ENCODE measurements at places on chromosomes 13 and 19. TPM values are rescaled to one million over a fixed set of nuclear protein-coding genes. Genes with fewer than 3 reads are reported as not detected.

DNA sequence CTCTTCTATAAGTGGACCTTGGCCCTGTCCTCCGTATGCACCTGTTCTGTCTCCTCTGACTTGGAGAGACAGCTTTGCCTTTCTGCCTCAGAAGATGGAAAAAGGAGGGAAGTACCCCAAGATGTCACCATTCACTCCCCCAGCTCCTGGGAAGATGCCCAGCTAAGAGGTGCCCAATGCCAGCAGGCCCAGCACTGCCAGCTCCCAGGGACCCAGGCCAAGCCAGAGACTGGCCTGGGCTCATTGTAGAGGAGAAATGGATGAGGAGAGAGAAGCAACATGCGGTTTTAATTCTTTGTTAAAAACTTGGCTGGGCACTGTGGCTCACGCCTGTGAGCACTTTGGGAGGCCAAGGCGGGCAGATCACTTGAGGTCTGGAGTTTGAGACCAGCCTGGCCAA is 111.5 kb upstream of the ZNF507 start:
- no peak for DNase-seq

DNA sequence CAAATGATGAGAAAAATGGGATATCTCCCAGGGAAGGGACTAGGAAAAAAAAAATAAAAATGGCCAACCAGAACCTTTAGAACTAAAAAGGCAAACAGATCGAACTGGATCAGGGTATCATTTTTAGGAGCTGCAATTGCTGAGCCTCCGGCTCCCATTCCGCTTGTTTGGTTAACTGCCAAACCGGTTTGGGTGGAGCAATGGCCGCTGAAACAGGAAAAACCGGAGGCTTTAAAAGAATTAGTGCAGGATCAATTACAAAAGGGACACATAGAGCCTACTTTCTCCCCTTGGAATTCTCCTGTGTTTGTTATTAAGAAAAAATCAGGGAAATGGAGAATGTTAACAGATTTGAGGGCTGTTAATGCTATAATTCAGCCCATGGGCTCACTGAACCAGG is 12.7 kb upstream of the ZNF443 start:
- no peak for DNase-seq

- DNase-seq = no peak
Measured at GRCh38 chr13:80340651-80341100, 250 bp downstream of the SPRY2 start.

The BST2 gene
- 557 TPM for total RNA-seq

GRCh38 chr19:32068793-32069192 is 276.6 kb upstream of the ZNF507 start:
- no peak for DNase-seq

The FGF22 gene
- 4.4 TPM for total RNA-seq

GRCh38 chr19:2421581-2422306 is 5.6 kb downstream of the TIMM13 start:
- DNase-seq = no peak

The RDH8 gene
- total RNA-seq = not detected

DNA sequence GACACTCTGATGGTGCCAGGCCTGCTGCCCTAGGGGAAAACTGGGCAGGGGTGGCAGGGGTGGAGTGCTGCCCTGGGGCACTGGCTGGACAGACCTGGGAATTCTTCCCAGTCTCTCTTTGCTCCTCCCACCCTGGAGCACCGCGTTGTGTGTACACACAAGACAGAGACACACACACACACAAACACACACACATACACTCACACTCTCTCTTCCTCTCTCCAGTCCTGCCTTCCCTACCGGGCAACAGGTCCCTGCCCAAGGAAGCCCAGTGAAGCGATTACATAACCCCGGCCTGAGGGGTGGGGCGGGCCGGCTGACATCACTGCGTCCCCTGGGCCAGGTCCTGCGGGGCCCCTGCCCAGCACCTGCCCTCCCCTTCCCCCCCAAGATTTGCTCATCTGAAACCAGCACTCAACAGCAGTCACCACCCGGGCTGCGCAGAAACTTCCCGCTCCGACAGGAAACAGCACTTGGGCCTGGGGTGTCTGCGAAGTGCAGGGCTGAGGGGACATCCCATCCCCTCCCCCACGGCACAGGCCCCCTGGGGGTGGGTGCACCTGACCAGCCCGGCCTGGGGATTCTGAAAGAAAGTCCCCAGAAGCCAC is 1.2 kb downstream of the MKNK2 start:
- DNase-seq = peak; percentile 83

The EBPL gene
- total RNA-seq = 48.7 TPM

The TNFRSF19 gene
- total RNA-seq = 5.7 TPM

The SIGLEC5 gene
- not detected for total RNA-seq

DNA sequence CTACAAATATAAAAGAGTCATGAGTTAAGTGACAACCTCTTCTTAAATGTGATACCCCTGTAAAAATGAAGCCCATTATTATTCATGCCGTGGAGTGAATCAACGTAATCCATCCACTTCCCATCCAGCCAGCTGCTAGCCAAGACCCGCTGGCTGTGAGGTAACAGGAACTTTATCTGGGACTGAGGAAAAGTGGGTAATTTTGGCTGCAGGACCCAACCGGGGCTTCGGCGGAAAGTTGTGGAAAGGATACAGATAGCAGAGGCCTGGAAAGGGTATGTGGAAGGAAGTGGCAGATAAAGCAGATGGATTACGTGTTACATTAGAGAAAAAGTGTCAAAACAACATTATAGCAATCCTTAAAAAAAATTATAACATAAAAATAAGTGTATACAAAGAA is 48.3 kb downstream of the SLC7A1 start:
- no peak for DNase-seq

- no peak for DNase-seq
Measured at GRCh38 chr13:33645591-33646554, 172.1 kb upstream of the RFC3 start.

The NXNL1 gene
- not detected for total RNA-seq

- DNase-seq = no peak
Measured at GRCh38 chr13:94999871-95000270, 287.5 kb upstream of the SOX21 start.

All from ovary (tissue), 10 donors.